ENCODE measurements at places on chromosomes 3 and 15.

DNA sequence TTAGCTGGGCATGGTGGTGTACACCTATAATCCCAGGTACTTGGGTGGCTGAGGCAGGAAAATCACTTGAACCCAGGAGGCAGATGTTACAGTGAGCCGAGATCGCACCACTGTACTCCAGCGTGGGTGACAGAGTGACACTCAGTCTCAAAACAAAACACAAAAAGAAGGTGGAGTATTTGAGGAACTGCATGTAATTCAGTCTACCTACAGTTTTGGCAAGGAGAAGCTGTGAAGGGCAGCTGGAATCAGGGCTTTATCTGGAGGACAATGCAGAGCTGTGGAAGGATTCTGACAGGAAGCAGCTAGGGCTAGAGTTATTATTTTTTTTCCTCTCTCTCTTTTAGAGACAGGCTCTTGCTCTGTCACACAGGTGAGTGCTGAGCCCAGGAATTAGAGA lies 6.8 kb downstream of the H1-8 start:
- DNase-seq: no peak

- DNase-seq: no peak
Measured at GRCh38 chr3:185726254-185726967, 98.4 kb downstream of the IGF2BP2 start.

DNA sequence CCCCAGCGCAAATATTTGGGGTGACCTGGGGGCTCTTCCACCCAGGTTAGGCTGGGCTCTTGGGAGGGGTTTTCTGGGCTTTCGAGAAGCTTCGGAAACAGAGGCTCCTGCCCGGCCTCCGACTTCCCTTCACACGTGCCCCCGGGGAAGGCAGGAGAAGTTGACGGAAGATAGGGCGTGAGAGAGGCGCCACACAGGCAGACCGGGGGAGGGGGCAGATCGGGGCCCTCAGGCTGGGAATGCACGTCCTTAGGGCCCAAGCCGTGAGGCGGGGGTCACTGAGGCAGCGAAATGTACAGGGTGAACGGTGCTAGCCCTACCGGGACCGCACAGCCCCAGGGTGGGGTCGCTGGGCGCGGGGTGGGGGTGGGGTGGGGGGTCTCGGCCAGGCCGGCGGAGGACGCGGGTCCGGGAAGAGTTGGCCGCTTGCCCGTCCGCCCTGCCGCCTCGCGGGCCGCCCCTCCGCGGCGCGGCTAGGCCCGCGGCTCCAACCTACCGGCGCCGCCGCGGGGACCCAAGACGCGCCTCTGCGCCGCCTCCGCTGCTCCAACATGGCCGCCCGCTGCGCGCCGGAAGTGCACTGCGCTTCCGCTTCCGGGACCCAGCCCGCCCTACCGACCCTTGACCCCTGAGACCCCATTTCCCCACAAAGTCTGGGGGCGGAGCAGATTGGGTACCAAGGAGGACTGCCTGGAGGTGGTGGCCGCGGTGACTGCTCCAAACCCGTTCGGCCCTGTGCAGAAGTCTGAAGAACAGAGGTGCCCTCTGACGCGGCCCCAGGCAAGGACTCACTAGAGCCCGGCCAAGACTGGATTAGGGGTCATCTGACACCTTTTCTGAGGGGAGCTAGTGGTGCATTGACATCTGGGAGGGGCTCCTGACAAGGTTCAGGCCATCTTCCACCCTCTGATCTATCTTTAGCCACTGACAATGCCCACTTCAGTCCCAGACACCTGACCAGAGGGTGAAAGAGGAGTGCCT lies at the start of gene CCDC71:
Gene CCDC71, minus strand, starts transcription at position 561 of the 981 bp plus-strand sequence. CDS start 2,123 bp downstream, outside the sequence.
- DNase-seq: peak; percentile 84

- DNase-seq: no peak
Measured at GRCh38 chr3:160038862-160039562, 50.4 kb downstream of the IL12A start.

GRCh38 chr15:99712415-99712814 lies 20.8 kb downstream of the LYSMD4 start:
- no peak for DNase-seq

DNA sequence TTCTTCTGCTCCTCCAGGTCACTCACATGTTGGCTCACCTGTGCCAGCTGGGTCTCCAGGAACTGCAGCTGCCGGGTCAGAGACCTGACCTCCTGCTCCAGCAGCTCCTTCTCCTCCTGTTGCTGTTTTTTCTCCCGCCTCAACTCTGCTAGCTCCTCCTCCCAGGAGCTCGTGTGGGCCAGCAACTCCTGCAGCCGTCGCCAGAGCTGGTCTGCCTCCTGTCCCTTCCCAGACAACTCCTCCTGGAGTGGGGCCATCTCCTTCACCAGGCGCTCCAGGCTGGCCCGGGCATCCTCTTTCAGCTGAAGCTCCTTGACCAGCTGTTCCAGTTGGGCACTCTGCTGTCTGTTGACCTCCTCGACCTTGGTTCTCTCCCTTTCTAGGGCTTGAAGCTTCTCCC lies 24.5 kb downstream of the CXCR6 start:
- no peak for DNase-seq

DNA sequence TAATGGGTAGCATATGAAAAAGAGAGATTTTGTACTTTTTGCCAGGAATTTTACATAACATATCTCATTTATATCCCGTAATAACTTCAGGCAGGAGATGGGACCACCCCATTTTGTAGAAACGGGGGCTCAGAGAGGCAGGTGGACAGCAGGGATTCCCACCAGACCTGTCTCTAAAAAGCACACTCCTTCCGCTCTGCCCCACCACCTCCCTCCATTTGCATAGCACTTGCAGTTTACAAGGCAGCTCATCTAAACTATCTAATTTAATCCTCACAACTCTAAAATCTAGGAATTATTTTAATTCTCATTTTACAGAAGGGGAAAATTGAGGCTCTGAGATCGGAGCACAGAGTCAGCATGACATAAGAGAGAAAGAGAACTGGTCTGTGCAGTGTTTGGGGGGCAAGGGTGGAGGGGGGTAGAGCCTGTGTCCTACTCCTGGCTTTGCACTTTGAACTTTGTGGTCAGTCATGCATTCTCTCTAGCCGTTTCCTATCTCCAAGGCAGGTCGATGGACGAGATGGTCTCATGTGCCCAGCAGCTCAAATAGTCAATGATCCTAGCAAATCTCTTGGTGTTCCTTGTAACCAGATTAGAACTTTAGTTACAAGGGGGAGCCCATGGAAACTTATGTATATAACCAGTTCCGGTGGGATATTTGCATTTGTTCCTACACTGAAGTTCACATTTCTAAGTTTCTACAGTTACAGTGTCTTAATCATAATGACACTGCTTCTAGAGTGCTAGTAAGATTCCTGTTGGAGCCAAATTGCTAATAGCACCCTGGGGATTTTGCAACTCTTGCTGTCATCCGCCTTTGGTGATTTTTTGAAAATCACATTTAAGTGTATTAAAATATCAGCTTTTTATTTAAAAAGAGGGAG lies 18.6 kb downstream of the CRYGS start:
- DNase-seq: no peak

- DNase-seq: no peak
Measured at GRCh38 chr15:66100761-66101160, 152.8 kb downstream of the MEGF11 start.

GRCh38 chr3:133763797-133764683 lies 17.8 kb downstream of the TF start:
- no peak for DNase-seq

- no peak for DNase-seq
Measured at GRCh38 chr15:98657721-98658120, 9.4 kb downstream of the IGF1R start.

DNA sequence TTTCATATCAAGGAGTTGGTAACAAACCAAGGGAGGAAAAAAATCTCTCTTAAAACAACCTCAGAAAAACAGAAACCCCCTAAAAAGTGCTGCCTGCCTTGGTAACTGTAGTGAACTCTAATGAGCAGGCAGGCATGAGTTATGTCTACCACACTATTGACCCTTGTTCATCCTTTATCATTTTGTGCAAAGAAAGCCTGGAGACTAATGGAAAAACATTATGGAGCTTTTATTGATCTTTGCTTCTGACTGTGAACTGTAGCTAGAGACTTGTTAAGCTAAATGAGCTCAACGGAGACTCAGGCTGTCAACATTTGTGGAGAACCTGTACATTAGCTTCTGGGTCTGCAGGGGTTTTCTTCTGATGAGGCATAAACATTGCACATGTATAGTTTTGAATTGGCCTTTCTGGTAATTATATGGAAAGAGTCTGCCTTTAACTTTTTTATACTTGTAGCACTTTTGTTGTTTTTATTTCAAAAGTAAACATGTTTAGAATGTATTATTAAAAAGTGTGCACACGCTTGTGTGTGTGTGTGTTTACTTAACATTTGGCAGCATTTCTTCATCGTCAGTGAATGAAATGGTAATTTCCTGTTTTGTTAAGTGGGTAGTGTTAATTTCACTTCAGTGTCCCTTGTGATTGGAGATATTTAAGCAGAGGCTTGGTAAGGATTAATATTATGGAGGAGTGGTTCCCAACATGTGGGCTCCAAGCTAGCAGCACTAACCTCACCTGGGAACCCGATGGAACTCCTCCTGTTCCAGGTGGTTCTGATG lies 15.9 kb upstream of the SPTSSB start:
- DNase-seq: no peak

- no peak for DNase-seq
Measured at GRCh38 chr3:134319931-134320330, 54.3 kb downstream of the AMOTL2 start.

DNA sequence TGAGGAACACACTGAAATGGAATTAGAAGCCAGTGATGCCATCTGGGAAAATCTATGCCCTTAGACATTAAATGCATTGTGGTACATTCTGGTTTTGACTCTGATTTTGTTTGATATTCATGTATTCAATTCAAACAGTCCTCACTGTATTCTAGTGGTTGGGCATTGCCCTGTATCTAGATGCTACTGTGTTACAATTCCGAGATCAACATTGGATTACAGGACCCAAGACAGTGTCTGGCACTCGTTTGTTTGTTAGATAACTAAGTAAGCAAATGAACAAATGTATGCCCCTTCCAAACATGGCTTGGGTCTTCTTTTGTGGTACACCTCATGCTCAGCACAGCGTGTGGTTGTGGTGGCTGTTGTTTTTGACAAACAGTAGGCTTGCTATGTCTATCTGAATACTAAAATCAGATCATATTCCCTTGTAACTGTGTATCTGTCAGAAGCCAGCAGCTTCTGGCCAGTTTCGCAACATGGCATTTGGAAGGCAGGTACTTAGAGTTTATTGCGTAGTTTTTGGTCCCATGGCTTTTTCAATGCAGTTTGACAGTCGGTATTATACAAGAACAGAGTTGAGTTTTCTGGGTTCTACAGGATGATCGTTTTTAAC lies 5.7 kb downstream of the FILIP1L start:
- DNase-seq: no peak

GRCh38 chr3:118239253-118239652 lies 795.4 kb downstream of the IGSF11 start:
- DNase-seq: no peak

GRCh38 chr15:77706482-77707244 lies 74.0 kb upstream of the LINGO1 start:
- no peak for DNase-seq

DNA sequence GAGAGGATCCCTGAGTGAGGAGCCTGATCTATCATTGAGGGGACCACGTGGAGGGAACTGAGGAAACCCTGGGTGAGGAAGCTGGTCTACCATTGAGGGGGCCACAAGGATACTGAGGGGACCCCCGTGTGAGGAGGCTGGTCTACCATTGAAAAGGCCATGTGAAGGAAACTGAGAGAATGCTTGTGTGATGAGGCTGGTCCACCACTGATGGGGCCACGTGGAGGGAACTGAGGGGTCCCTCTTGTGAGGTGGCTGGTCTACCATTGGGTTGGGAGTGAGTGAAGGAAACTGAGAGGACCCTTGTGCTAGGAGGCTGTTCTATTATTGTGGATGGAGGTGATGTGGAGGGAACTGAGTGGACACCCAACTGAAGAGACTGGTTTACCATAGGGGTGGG lies 161.3 kb downstream of the FBLN2 start:
- no peak for DNase-seq

DNA sequence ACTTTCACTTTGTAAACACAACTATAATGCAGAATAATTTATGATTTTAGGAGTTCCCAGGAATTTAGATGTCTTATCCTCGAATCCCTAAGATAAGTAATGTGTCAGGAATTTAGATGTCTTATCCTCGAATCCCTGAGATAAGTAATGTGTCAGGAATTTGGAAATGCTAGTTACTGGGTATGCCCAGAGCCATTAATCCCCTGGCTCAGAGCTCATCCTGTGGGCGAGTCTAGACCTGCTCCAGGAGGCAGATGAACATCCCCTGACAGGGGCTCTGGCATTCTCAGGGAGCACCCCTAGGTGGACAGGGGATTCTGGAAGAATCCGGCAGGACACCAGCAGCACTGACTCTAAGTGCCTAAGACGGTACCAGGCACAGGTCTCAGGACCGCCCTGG lies 163.3 kb downstream of the ARRDC4 start:
- DNase-seq: no peak

GRCh38 chr15:69390575-69390974 lies 23.6 kb upstream of the KIF23 start:
- peak; percentile 78 for DNase-seq

GRCh38 chr3:157045238-157045850 lies 114.6 kb downstream of the CCNL1 start:
- no peak for DNase-seq

DNA sequence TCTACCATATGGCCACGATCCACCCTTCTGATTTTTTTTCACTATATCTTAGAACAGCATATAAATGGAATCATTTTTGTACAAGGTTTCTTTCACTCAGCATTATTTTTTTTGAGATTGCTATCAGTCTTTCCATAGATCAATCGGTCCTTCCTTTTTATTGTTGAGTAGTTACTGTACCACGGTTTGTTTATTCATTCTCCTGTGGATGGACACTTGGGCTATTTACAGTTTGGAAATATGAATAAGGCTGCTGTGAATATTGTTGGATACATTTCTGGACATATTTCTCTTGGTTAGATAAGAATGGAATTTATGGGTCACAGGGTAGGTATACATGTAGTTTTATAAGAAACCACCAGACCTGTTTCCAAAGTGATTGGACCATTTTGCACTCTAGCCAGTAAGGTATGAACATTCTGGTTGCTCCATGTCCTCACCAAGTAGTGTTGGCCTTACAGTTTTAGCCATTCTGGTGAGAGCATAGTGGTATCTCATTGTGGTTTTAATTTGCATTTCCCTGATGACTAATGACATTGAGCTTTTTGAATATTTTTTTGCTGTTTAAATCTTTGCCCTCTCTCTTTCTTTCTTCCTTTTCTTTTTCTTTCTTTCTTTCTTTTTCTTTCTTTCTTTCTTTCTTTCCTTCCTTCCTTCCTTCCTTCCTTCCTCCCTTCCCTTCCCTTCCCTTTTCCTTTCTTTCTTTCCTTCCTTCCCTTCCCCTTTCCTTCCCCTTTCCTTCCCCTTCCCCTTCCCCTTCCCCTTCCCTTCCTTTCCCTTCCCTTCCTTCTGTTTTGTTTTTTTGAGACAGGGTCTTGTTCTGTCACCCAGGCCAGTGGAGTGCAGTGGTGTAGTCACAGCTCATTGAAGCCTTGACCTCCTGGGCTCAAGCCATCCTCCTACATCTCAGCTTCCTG lies 49.2 kb downstream of the LRRK1 start:
- DNase-seq: no peak

Measured in hepatic stellate cell (primary cell).